ENCODE measurements at places on chromosomes 5 and 9. TPM values are rescaled to one million over a fixed set of nuclear protein-coding genes. Genes with fewer than 3 reads are reported as not detected.

DNA sequence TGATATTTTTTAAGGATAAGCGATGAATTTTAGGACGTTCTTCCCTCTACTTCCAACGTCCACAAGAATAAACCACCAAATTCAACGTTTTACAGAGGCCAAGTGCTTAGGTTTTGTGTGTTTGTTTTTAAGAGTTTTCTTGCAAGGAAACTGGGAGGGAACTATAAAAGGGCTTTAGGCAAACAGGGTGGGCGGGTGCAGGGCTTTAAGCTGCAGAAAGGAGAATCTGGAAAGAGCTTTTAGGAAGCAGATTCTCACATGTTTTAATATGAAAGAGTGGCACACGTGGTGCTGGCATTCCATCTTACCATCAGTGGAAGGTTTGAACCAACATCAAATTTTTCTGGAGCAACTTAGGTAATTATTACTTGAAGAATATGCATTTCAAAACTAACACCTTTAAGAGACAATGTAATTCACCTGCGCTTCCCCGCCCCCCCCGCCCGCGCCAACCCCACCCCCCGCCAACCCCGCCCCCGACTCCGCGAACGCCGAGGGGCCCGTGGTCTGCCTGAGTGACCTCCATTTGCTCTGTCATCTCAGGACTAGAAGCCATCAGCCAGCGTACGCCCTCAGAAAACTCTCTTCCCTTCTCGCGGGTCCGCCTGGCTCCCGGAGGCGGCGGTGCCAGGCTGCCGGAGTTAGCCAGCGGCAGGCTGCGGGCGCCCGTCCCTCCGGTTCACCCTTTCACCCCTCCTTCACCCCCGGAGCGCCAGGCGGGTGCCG is 911 bp upstream of the PIK3R1 start:
- DNase-seq = peak; percentile 32
- peaks cover 9% of the 10 kb centered on the region for H3K4me1 ChIP-seq
- H3K4me3 ChIP-seq = peak overlapping the region; percentile 89
- no peaks in the 10 kb centered on the region for H3K36me3 ChIP-seq
- H3K27ac ChIP-seq = peak overlapping the region; percentile 100

DNA sequence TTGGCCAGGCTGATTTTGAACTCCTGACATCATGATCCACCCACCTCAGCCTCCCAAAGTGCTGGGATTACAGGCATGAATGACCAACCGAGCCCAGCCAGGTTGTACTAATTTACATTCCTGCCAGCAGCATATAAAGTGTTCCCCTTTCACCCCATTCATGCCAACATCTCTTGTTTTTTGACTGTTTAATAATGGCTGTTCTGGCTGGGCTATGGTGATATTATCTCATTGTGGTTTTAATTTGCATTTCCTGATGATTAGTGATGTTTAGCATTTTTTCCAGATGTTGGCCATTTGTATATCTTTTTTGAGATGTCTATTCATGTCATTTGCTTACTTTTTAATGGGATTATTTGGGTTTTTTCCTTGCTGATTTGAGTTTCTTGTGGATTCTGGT is 87.3 kb downstream of the INVS start:
- H3K27ac ChIP-seq = no peak overlapping the region
- H3K36me3 ChIP-seq = peaks cover 2% of the 10 kb centered on the region
- no peaks in the 10 kb centered on the region for H3K27me3 ChIP-seq
- no peaks in the 10 kb centered on the region for H3K4me1 ChIP-seq
- no peak overlapping the region for H3K4me3 ChIP-seq

GRCh38 chr5:39301406-39301805 is 62.9 kb downstream of the C9 start:
- H3K36me3 ChIP-seq = no peaks in the 10 kb centered on the region
- H3K27ac ChIP-seq = no peak overlapping the region
- H3K27me3 ChIP-seq = no peaks in the 10 kb centered on the region
- H3K4me3 ChIP-seq = no peak overlapping the region
- no peaks in the 10 kb centered on the region for H3K4me1 ChIP-seq

The MVB12B gene
- polyA plus RNA-seq = 13.4 TPM
